ENCODE measurements at places on chromosomes 5 and 9.

- no peak for DNase-seq
Observed at GRCh38 chr9:72119853-72120252, 29.4 kb upstream of the GDA start.

GRCh38 chr9:117672369-117672768, 31.8 kb upstream of the TLR4 start:
- no peak for DNase-seq

DNA sequence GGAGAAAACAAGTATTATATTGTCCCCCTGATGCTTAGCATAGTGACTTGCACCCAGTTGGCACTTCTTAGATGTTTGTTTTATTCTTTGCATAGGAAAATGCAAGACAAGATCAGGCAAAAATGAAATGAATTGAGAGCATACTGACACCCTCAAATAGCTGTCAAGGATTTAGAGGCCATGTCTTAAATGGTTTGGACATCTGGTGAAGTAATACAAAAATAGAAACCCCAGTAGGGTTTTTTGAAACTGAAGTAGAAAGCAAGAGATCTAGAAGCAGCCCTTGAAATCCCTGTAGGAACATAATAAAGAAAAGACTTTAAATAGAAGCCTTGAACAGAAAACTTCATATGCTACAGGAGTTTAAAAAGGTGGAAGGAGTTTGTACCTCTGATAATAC, 174.3 kb downstream of the ANXA1 start:
- no peak for DNase-seq

- no peak for DNase-seq
Observed at GRCh38 chr9:15355669-15356068, 48.7 kb upstream of the TTC39B start.

DNA sequence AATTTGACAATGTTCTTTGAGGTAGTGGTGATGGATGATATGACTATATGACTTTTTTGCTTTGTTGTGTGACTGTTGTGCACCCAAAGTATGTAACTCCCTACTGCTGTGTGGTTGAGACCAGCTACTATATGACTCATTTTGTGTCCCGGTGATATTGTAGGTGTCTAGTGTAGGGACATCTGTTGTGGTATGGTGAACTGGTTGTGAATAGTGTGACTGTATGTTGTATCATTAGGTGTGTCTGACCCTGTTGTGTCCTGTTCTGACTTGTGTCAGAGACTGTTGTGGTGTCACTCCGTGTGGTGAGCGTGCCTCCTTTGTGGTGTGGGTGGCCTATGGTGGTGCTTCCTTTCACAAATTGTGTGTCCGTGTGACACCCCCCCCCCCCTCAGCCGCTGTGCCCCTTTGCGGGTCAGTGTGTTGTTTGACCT, 11.2 kb upstream of the CXXC5 start:
- DNase-seq: no peak

GRCh38 chr9:92278110-92278509, 15.4 kb downstream of the IARS1 start:
- DNase-seq: no peak

DNA sequence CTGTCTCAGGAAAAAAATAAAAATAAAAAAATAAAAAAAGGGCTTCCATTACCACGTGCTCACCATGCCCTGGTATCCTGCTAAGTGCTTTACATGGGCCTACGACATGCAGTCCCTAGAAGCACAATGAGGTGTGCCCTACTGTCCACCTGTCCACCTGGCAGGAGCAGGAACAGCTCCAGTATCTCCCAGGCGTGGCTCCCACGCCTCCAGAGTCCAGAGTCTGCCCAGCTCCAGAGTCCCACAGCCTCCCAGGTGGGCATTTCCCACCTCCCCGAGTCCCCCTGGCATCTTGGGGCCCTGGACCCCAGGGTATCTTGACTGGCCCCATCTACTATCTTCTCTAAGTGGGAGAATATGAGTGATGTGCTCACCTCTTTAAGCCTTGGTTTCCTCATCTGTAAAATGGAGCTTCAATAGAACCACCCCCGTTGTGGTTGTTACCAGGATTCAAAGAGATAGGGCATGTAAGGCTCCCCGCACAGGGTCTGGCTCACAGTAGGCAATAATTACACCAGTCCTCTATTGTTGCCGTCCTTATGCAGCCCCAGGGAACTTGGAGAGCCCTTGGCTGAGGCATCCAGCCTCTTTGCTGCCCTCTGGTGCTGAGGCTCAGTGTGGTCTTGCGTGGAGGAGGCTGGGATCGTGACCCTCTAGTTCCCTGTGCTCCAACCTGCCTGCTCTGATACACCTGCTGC, 8.9 kb downstream of the CXCL14 start:
- DNase-seq: peak; percentile 21

- no peak for DNase-seq
Observed at GRCh38 chr9:33049680-33050361, 24.7 kb downstream of the DNAJA1 start.

DNA sequence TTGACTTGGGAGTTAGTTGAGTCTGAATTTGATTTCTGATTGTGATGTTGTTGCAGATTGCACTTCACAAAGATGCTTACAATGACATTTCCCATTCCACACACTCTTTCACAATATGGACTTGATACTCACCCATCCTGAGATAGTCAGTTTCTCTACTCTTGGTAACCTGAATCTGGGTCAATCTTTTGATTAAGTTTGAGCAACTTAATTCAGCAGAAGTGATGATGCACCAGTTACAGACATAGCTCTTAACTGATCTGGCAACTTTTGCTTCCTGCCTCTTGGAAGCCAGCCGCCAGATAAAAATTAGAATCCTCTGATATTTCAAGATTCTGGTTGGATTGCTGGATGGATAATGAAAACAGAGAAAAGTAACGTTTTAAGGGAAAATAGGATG, 79.7 kb upstream of the OSMR start:
- no peak for DNase-seq

Measured in NCI-H2227 treated with DMSO at 0.1 percent for 48 hours (cell line).